ENCODE measurements at places on chromosomes 16 and 17. TPM values are rescaled to one million over a fixed set of nuclear protein-coding genes. Genes with fewer than 3 reads are reported as not detected.

GLTPD2 gene
- polyA plus RNA-seq = not detected

RHBDL3 gene
- polyA plus RNA-seq = 0.06 TPM

UTS2R gene
- polyA plus RNA-seq = not detected

KRTAP4-4 gene
- polyA plus RNA-seq = not detected

WNK4 gene
- 0.06 TPM for polyA plus RNA-seq

Data from spleen (tissue), 13 donors.